ENCODE measurements at places on chromosomes 4 and X. TPM values are rescaled to one million over a fixed set of nuclear protein-coding genes. Genes with fewer than 3 reads are reported as not detected.

Gene SSX1
- not detected for polyA plus RNA-seq

Gene NUDT9
- polyA plus RNA-seq = 21.1 TPM

Gene XIAP
- polyA plus RNA-seq = 9.2 TPM

DNA sequence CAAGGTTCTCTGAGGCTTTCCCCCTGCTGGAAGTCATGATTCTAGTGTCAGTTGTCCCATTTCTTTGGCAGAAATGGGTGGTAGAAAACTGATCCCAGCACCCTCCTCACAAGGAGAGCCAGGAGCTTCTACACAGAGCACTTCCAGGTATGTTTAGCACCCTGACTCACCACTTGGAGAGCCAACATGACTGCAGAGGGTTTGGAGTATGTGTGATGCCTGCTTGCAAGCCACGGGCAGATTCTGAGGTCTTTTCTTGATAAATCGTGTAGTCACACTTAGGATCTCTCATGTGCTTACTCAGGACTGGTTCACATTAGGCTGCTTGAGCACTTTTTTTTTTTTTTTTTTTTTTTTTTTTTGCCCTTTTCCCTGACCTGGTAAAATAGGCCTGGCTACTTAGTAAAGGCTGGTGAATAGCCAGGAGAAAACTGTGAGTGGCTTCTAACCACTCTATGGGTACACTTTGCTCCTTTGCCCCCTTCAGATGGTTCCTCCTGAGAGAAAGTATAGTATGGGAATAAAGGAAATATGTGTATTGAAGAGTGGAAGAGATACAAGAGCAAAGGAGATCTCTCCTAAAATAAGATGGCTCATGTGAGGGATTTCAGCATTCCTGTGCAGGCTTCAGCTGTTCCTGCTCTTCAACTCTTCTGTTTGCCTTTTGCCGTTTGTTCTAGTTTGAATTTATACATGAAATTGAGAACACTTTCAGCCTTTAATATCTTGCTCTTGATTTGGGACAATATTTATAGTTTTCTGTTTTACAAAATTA, 103.6 kb downstream of the EMCN start:
- no peak for DNase-seq

Gene PRRG1
- not detected for polyA plus RNA-seq

- DNase-seq = no peak
Measured at GRCh38 chr4:29453303-29453820, 1266.8 kb upstream of the PCDH7 start.

DNA sequence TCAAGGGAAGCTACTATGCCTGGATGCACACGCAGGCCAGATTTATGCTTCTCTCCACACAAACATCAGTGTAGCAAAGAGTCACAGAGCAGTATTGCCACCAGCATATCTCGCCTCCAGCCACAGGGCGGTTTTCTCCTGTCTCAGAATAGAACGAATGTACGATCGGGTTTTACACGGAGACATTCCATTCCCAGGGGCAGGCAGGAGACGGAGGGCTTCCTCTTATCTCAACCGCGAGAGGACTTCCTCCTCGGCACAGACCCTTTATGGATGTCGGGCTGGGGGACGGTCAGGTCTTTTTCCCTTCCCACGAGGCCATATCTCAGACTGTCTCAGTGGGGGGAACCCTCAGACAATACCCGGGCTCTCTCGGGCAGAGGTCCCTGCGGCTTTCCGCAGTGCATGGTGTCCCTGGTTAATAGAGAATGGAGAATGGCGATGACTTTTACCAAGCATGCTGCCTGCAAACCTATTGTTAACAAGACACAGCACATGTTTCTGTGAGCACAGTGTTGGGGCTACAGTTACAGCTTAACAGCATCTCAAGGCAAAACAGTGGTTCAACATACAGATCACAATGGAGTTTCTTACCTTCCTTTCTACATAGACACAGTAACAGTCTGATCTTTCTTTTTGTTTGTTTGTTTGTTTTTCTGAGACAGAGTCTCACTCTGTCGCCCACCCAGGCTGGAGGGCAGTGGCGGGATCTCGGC, 24.1 kb downstream of the CSF2RA start:
- no peak for DNase-seq

Gene STAP1
- polyA plus RNA-seq = 9.7 TPM

DNA sequence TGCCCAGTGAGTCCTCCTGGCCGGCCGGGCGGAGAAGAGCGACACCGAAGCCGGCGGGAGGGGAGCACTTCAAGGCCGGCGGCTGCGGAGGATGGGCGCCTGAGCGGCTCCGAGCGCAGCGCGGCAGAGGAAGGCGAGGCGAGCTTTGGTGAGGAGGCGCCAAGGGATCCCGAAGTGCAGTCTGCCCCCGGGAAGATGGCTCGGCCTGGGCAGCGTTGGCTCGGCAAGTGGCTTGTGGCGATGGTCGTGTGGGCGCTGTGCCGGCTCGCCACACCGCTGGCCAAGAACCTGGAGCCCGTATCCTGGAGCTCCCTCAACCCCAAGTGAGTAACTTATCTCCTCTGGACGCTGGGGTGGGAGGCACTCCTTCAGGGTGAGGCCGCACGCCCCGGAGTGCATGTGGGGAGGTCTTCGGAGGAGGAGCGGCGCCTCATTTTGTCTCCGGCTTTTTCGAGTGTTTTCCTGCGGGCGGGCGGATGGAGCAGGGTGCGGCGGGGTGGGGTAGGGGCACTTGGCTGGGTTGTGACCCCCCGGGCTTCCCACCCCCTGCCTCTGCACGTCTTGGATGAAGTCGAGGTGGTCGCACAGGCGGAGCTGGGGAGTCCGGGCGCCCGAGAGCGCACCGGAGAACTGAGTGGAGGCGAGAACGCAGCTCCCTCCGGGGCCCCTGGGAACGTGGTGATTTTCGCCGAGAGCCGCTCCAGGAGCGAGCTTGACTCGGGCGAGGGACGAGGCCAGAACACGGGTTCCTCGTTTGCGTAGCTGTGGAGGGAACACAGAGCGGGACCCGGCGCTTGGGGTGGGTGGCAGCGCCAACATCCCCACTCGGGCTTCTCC, 979 bp downstream of the EFNB1 start:
- DNase-seq = no peak

GRCh38 chrX:24732766-24733500, 39.2 kb downstream of the POLA1 start:
- no peak for DNase-seq

DNA sequence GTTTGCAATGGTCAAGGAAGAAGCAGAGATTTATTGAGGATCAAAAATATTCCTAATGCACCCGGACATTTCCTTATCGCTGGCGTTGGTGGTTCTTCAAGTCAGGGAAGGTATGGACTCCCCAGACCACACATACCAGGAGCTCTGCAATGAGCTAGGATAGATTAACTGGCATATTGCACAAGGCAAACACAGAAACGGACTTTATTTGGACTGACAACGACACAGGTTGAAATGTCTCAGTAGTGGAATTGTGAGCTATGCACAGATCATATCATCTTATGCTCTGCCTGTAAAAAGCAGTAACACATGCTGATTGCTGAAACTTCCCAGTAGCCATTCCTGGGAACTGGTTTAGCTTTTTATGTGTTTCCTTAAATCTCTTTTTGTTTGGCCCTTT, 1.7 kb downstream of the TSPAN7 start:
- DNase-seq = no peak

Gene RGN
- polyA plus RNA-seq = not detected

Gene DUSP21
- not detected for polyA plus RNA-seq

Gene RBMXL3
- not detected for polyA plus RNA-seq

DNA sequence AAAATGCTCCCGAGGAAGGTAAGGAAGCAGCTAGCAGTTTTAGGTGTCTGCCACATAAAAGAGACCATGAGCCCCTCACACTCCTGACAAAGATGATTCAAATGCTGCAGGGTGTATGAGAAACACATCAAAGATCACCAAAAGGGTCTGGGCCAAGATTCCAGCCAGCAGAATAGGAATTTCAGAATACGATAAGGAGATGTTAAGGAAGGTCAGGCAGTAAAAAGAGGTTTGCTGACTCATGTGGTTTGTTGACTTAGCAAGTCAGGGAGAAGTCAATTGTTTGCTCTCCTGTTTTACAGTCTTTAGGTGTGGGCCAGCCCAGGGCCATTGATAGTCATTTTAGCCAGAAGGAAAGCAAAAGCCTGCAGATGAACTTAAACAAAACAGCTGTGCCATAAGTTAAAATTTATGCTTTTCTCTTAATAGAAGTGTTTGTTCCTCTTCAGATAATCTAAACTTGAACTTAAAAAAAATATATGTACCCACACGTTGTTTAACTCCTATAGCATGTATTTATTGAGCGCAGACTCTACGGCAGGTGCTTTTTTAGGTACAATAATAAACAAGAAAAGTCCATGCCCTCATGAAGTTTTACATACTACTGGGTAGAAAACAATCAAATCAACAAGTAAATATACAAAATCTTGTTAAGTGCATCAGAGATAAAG, 115.6 kb downstream of the CAMK2D start:
- DNase-seq = no peak

GRCh38 chrX:135194684-135195083, 23.5 kb upstream of the CT55 start:
- DNase-seq = no peak

- DNase-seq = no peak
Measured at GRCh38 chr4:13701937-13702446, 74.5 kb upstream of the BOD1L1 start.

Measured in naive thymus-derived CD4-positive, alpha-beta T cell (primary cell).